Non-pigmented ciliary epithelial cell (primary cell): ENCODE measurements at places on chromosomes 4 and X.
A peak's percentile ranks its signal among the peaks of the same experiment; 100 is the strongest.

GRCh38 chr4:55127521-55127920 lies 2.1 kb upstream of the KDR start:
- DNase-seq: no peak

- no peak for DNase-seq
Observed at GRCh38 chr4:110002326-110002725, 89.6 kb downstream of the EGF start.

- DNase-seq: no peak
Observed at GRCh38 chr4:108371282-108371681, 202.6 kb upstream of the LEF1 start.

DNA sequence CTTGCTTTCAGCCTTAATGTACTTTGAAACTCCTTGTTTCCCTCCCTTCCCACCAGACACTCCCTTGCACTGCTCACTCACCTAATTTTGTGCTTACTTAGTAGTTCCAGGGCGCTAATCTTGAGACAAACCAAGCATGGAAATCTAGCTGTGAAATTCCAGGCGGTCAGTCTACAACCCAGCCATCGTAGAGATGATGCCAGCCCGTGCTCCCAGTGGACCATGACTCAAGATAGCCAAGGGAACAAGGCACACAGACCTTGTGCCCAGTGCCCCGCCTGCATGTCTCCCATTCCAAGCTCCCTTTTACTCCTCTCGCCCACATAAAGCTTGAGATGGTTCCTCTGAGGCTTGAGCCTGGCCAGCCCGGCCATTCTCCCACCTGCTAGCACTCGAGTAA lies 11.1 kb downstream of the TREX2 start:
- DNase-seq: no peak

DNA sequence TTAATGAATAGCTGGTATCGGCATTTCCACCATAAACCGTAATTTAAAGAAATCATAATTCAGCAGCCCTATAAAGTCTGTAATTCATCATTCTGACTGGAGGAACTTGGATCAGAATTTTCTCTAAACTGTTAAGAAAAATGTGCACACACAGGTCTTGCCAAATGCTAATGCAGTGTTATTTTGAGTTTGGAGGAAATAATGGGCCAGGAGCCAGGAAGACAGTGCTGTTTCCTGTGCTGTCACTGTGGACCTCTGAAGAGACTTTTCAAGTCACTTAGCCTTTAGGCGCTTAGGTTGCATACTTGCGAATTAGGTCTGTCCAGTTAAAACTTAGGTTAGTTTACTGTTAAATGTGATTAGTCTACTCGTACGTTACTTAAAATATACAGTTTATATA lies 137.5 kb upstream of the ANXA3 start:
- DNase-seq: no peak

- DNase-seq: no peak
Observed at GRCh38 chrX:48003367-48003757, 427 bp downstream of the ZNF182 start.

DNA sequence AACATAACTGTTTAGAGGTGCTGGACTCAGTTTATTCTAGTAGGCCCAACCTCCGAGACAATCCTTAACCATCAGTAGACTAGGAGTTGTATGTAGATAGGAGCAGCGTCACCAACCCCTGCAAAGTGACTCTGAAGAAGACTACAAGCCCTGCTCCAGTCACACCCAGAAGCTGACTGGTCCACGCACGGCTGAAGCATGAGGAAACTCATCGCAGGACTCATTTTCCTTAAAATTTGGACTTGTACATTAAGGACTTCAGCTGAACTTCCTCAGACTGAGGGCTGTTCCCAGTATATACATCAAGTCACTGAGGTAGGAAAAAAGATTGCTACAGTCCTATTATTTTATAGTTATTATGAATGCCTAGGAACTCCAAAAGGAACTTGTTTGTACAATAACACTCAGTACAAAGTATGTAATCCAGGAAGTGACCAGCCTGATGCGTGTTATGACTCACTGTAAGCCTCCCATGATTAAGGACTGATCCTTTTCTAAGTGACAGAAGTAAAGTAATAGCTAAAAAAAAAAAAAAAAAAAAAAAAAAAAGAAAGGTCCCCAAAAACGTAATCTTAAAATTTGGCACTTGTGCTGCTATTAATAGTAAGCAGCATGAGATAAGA lies 41.6 kb upstream of the UGT2B7 start:
- DNase-seq: peak; percentile 71

- DNase-seq: no peak
Observed at GRCh38 chr4:127993151-127993550, 27.9 kb downstream of the ABHD18 start.

GRCh38 chr4:61427818-61428495 lies 227.8 kb downstream of the ADGRL3 start:
- DNase-seq: no peak
